T-helper 17 cell (primary cell): ENCODE measurements at places on chromosomes 4 and X.

DNA sequence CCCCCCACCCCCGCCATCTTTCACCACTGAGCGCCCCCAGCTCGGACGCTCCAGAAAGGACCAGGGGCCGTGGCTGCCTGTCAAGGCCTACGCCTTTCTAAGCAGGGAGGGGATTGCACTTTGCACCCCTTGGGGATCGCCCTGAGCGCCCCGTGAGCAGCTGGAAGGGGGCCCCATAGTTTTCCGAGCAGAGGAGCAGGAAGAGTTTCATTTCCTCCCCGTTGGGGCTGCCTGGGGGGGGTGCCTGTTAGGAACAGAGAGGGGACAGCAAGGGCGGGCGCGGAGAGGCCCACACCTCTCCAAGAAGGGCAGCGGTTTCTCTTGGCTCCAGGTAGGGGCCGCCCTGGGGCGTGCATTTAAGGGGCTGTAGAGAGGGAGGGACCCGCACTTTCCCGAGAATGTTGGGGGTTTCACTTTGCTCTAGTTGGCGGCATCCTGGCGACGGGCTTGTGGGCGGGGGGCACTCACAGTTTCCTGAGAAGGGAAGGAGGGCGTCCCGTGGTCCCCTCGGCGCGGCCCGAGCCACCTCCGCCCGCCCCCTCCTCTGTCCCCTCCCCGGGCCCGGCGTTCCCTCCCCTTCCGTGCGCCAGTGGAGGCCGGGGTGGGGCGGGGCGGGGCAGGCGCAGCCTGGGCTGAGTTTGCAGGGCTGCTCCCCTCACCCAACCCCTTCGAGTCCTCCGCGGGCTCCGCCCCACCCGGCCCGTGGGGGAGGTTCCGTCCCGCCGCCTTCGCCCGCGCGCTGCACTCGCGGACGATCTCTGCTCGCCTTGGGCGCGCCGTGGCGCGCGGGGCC is 82.3 kb upstream of the CD99 start:
- peak; percentile 78 for DNase-seq

GRCh38 chrX:10126834-10127233 is 29.9 kb upstream of the CLCN4 start:
- no peak for DNase-seq

DNA sequence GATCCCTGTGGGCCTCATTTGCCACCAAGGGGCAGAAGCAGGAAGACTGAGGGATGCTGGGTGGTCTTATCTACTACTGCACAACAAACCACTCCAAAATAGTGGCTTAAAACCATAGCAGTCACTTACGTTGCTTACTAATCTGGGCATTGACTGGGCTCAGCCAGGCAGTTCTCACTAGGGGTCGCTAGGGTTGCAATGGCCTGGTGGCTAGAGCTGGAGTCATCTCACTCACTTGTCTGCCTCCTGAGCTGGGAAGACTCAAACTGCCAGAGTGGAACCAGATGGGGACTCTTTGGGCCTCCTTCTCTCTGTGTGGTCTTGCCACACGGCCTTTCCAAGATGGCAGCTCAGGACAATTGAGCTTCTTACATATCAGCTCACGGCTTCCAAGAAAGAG is 216.3 kb upstream of the BCOR start:
- no peak for DNase-seq

DNA sequence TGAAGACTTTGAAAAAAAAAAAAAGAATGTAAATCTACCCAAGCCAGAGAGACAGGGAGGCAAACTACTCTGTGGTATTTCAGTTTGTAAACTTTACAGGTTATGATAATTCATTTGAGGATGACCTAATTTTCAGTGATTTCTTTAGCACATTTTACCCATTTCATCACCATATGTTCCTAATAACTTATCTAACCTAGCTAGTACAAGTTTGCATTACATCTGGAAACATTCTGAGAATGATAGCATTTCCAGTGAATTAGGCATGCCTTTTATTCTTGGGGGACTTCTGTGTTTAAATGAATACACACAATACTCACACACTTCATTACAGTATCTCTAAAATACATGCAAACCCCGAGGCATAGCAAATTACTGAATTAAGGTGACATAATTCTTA is 1055.5 kb downstream of the PCDH18 start:
- DNase-seq = no peak

DNA sequence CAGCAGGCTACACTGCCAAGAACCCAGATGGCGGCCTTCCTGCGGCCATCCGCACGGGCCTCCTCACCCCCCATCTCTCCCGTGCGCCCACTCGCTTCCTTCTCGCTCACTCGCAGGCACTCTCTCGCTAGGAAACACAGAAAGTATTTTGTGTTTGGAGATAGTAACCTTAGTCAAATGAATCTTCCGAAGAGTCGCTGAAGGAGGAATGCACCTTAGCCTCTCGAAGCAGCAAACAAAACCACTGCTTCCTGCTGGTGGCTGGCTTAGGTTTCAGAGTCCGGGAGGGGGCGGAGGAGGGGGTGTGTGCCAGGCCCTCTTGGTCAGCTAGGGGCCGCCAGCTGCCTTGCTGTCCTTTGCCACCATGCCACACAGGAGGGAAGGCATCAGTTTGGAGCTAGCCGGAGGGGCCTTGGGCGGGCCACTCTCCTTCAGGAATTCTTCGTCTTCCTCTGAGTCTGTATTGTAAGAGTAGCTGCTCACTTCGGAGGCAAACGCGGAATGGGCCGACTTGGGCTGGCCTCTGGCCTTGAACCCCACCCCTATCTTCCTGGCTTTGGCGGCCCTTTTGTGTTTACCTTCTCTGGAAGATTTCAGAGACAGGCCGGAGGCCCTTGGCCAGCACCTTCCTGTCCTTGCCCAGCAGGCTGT is 73.2 kb upstream of the UCP1 start:
- DNase-seq = no peak

GRCh38 chr4:80926446-80926845 is 104.1 kb upstream of the BMP3 start:
- DNase-seq = no peak

DNA sequence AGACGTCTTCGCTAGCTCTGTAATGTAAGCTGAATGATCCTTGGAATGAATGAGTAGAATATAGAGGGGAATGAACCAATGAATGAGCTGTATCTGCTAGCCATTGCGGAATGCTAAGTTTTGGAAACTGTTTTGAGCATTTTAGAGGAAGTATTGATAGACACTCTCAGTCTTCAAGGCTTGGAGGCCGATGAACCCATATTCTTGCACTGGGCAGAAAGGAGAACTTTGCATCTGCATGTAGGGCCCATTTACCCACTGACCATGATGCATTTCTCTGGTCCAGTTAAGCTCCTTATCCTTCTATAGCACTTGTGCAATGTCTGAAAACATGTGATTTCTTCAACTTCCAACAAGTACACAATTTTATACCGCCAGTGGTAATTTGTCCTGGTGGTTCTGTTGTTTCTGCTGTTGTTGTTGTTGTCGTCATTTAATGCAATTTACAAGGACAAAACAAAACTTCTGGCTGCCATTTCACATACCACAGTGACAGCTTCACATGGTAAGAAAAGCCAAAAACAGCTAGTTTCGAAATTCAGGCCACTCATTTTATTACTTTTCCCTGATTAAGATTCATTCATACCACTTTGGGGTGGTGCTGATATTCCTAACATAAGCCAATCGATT is 85.0 kb upstream of the MTM1 start:
- no peak for DNase-seq
